ENCODE measurements at places on chromosomes 2 and 18.

- DNase-seq, result no peak
Measured at GRCh38 chr2:164053021-164053420, 317.2 kb upstream of the FIGN start.

DNA sequence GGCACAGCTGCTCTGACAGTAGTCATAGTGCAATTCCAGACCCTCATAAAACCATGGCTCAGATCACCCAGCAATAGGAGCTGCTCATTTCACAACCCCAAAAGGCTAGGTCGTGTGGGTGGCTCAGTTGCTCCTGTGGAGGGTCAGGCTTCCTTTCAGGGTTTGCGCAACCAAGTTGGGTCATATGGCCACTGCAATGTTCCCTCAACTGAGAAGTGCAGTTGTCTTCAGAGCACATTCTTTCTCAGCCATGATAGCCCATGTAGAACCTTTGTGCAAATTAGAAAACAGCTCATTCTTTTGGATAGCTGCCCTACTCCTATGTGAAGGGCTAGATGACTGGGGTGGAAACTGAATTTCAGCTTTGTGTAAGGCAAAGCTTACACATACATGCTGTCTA is 3.2 kb downstream of the SERPINB13 start:
- no peak for DNase-seq

DNA sequence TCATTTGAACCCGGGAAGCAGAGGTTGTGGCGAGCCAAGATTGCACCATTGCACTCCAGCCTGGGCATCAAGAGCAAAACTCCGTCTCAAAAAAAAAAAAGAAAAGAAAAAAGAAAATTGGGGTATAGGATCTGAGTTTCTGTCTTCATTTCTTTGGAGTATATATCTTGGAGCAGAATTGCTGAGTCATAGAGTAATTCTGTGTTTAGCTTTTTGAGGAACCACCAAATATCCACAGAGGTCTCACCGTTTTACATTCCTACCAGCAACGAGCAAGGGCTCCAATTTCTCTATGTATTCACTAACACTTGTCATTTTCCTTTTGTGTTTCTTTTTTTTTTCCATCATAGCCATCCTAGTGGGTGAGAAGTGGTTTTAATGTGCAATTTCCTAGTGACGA is 87.6 kb upstream of the TEX51 start:
- DNase-seq, result no peak

GRCh38 chr2:65129286-65129825 is 550 bp downstream of the RAB1A start:
- DNase-seq, result no peak

- no peak for DNase-seq
Measured at GRCh38 chr2:175834477-175834876, 167.6 kb downstream of the LNPK start.

DNA sequence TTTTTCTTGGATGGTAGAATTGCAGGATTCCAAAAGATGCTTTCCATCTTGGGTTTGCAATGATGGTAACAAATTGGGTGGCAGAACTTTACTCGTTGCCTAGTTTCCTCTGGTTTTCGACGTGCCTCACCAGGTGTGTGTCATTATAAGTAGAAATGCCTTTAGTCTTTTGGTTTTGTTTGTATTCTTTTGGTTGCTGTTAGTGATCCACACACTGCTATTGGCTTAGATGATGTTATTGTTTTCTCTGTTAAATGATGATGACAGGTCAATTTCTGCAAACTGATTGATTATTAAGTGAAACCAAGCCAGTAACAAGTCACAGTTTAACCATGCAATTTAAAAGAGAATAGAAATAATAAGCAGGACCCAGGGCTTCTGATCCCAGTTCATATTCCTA is 6.1 kb upstream of the LAMA3 start:
- DNase-seq, result no peak

- no peak for DNase-seq
Measured at GRCh38 chr18:30465096-30465495, 577.4 kb downstream of the DSC3 start.

DNA sequence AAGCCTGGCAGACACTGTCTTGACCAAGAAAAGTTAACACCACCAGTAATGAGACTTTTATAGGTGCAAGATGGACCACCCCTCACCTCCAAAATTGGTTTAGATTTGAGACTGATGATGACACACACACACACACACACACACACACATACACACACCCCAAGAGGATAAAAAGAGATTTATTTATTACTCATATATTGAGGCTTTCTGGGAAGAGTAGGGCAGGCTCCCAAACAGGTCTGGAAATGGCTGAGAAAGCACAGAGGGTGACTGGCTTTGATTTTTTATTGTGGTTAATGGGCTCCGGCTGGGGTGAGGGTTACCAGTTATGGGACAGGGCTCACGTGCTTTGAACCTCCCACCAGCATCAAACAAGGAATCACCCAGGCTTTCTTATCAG is 54.2 kb upstream of the ADAM23 start:
- DNase-seq, result no peak

- peak; percentile 10 for DNase-seq
Measured at GRCh38 chr2:218569661-218570500, 1.2 kb downstream of the CNOT9 start.

- DNase-seq, result no peak
Measured at GRCh38 chr2:210635257-210635656, 78.9 kb downstream of the CPS1 start.

GRCh38 chr2:9595746-9596145 is 35.1 kb downstream of the YWHAQ start:
- no peak for DNase-seq

DNA sequence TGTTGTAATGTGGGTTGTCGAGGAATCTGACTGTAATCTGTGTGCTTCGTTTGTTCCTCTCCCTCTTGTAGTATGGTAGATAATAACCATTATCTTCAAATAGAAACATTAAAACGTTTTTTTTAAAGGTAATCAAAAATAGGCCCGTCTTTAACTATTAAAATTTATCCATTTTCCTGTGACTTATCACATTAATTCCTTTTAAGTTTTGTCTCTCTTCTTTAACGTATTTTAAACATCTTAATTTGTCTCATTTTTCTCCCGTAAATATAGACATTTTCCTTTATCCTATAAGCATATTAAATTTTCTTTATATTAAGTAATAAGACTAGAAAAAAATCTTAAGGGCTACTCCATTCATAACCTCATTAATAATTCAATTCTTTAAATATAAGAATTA is 41.3 kb downstream of the EIF2AK3 start:
- DNase-seq, result no peak

- no peak for DNase-seq
Measured at GRCh38 chr2:188278388-188279092, 13.1 kb upstream of the GULP1 start.

DNA sequence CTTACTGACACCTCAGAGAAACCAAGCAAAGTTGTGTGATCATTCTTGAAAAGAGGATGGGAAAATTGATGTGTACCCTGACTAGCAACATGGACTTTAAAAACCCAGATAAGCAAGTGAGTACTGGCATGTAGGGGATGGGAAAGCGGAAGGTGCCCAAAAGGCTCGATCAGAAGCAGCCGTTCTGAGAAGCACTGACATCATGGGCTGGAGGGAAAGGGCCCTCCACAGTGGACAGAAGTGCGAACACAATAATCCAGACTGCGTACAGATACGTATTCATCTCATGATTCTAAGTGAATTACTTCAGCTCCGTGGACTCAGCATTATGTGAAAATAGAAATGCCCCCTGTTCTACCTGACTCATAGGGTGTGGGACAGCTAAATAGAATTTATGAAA is 42.2 kb downstream of the CDH2 start:
- no peak for DNase-seq

GRCh38 chr2:148221166-148221565 is 200.3 kb downstream of the MBD5 start:
- no peak for DNase-seq
